ENCODE measurements at places on chromosomes 5 and 9.

DNA sequence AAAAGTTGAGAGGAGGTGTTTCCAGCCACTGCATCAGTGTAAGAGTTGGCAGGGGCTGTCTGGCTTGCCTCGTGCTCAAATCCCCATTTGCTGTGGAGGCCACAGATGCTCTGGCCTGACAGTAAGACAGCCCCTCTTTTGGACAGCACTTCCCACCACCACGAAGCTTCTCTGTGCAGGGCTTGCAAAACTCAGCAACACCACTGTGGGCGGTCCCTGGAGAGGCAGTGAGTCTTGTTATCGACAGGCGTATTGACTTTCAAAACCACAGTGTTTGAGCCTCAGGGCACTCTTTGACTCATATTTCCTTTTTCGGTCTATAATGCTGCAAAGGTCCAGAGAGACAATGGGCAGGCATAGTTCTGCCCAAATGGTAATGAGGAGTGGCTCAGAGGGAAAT is 539.5 kb downstream of the EBF1 start:
- DNase-seq, result no peak

GRCh38 chr5:145911164-145911563 is 25.2 kb upstream of the SH3RF2 start:
- no peak for DNase-seq

DNA sequence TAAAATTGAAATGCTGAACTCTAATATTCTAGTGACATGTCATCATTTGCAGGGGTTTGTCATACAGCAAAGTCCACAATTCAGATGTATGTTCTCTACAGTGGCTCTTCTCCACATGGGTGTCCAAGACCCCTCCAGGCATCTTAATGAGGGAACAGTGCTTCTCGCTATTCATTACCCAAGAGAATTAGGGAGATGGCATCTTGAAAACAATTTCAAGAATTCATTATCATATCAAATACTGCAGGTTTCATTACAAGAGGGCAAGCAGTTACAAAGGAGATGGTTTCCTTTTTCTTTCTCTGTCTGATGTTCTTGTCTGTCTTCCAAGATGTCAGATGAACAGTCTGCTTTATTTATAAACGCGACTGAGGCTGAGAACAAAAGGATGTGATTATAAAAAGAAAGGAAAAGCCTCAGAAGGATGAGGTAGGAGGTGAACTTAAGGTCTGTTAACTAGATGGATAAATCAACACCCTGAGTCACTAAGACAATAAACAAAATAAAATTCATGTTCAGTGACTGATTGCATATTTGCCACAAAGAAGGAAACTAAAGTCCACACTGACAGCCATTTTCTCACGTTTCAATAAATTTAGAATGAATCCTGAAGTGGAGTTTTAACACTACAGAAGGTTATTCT is 326.7 kb upstream of the EFNA5 start:
- no peak for DNase-seq

- no peak for DNase-seq
Observed at GRCh38 chr9:3361689-3362392, 164.0 kb downstream of the RFX3 start.

DNA sequence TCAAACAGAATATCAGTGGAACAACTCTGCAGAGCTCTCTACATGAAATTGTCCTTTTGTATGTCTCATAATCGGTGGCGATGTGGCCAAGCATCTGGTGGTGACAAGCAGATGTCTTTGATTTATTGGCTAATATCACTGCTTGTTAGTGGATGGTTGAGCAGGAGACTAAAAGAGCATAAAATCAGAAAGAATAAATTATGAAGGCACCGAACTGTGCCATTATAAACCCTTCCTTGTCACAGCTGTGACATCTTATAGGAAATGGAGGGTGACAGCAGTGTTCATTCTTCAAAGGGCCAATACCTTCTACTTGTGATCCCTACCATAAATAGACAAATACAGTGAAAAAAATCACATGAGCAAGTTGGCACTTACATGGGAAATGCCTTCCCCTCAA is 1404.3 kb downstream of the MAT2B start:
- no peak for DNase-seq

GRCh38 chr5:171484460-171484899 is 65.0 kb downstream of the FGF18 start:
- DNase-seq, result no peak

DNA sequence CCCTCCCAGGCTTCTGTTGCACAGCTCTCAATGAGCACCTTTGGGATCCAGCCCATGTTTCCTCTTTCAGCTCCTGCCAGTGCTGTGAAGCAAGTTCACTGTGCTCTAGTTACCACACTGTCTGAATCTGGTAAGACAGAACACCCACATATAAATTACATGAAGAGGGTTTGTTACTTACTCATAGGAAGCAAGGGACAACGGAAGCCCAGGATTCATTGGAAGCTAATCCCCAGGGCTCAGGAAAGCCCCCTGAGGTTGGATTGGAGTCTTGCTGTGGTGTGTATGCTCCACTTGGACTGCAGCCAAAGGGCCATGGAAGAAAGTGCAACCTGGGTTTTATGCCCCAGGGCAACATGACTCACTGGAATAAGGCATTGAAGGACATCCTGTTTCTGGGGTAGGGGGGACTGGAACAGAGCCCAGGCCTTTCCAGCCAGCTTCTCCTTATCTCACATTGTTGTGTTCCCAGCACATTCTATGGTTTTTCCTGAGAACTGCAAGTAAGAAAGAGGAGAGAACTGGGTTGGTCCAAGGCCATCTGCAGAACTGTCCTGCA is 15.6 kb upstream of the CLK4 start:
- DNase-seq, result no peak

GRCh38 chr5:36644727-36645126 is 38.3 kb downstream of the SLC1A3 start:
- no peak for DNase-seq

GRCh38 chr9:33158843-33159776 is 8.0 kb downstream of the B4GALT1 start:
- no peak for DNase-seq

DNA sequence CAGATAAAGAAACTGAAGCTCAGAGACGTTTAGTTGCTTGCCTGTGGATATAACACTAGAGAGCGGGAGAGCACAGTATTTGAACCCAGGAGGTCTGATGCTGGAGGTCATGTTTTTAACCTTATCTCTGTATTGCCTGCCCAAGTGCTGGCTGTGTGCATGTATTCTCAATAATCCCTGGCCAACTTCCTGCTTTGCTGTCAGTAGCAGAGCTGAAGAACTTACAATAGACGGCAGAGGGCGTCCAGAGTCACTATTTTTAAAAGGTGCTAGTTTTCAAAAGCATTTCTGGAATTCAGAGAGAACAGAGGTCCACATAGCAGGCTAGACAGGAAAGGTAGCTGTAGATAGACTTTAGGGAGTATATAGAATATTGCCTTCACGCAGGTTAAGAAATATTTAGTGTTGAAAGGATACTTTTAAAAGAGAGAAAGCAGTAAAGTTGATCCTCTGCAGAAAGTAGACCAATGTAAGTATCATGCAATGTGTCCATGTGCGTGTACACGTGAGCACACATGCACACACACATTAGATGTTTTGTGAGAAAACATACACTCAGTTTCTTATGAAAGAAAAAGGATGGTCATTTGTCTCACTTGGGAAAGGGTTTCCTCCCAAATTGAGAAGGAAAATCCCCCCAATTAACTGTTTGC is 46.3 kb downstream of the PTCD2 start:
- DNase-seq, result peak; percentile 69

- peak; percentile 79 for DNase-seq
Observed at GRCh38 chr9:20622330-20623020, at the start of gene MLLT3. Gene MLLT3 (minus strand): TSS chr9:20622499.

DNA sequence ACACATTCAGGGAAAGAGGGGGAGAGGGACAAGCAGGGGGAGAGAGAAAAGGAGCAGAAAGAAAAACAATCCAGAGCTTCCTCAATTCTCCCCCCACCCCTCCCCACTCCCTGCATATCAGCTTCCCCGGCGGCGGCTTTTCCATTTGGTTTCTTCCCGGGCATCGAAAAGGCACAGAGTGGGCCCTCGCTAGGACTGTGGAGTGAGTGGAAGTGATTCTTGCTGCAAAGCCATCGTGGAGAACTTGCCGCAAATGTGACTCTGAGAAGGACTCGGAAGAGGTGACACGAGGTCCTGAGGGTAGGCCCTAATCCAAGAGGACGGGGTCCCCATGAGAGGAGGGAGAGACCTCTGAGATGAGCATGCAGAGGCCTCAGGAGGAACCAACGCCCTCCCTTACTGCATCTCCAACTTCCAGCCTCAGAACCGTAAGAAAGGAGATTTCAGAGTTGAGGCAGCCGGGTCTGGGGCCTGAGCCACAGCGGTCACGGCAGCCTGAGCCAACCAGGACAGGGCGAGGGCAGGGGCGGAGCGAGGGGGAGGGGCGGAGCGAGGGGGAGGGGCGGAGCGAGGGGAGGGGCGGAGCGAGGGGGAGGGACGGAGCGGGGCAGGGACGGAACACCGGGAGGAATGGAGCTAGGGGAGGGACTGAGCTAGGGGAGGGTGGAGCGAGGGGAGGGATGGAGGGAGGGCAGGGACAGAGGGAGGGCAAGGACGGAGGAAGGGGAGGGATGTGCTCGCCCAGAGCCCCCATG is 21.2 kb upstream of the SARDH start:
- no peak for DNase-seq

- DNase-seq, result no peak
Observed at GRCh38 chr5:11504886-11505193, 399.4 kb downstream of the CTNND2 start.

- no peak for DNase-seq
Observed at GRCh38 chr5:8685704-8686103, 816.8 kb downstream of the MTRR start.

GRCh38 chr5:169917500-169917899 is 62.8 kb downstream of the INSYN2B start:
- no peak for DNase-seq

DNA sequence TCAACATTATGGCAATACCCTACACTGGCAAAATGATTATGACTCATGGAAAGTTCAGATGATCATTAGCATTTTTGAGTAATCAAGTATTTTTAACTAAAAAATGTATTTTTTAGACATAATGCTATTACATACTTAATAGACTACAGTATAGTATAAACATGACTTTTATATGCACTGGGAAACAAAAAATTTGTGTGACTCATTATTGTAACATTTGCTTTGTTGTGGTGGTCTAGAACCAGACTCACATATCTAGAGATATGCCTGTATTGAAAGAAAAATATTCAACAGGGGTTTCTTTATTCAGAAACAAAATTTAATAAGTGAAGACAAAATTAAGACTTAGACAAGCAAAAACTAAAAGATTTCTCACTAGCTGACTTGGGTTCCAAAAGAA is 385.3 kb upstream of the RIOK2 start:
- DNase-seq, result no peak

- no peak for DNase-seq
Observed at GRCh38 chr5:104178829-104179456, 616.4 kb upstream of the NUDT12 start.

- no peak for DNase-seq
Observed at GRCh38 chr5:73122875-73123810, 2.8 kb downstream of the TMEM171 start.

GRCh38 chr5:43348207-43348606 is 35.0 kb upstream of the HMGCS1 start:
- no peak for DNase-seq

GRCh38 chr5:156006026-156006647 is 320.8 kb upstream of the SGCD start:
- no peak for DNase-seq

- no peak for DNase-seq
Observed at GRCh38 chr5:73392775-73393174, 55.8 kb downstream of the FOXD1 start.

- DNase-seq, result peak; percentile 66
Observed at GRCh38 chr9:69546265-69546664, 125.9 kb downstream of the APBA1 start.

- no peak for DNase-seq
Observed at GRCh38 chr9:73176450-73176875, 24.8 kb downstream of the ANXA1 start.

GRCh38 chr9:4666042-4666699 is at the start of gene SPATA6L:
Gene SPATA6L (minus strand): TSS chr9:4666480. CDS start chr9:4666250, 230 bp downstream.
- DNase-seq, result peak; percentile 29

GRCh38 chr5:92467695-92468094 is 1084.6 kb upstream of the ARRDC3 start:
- DNase-seq, result no peak

DNA sequence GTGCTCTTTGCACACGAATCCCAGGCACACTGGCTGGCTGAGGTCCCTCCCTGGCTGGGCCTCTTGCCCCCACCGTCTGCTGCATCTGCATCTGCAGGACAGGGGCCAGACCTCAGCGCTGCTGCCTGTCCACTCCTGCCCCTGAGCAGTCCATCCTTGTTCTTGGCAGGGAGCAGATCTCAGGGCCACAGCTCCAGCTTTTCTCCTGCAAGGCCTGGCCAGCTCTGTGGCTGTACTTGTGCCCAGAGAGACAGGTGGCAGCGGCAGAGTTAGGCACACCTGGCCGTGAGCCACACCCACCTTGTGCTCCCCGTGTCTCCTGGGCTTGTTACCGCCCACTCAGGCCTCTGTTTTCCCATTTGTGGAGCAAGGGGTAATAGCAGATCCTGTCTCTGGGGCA is 13.9 kb downstream of the NEK6 start:
- peak; percentile 72 for DNase-seq

DNA sequence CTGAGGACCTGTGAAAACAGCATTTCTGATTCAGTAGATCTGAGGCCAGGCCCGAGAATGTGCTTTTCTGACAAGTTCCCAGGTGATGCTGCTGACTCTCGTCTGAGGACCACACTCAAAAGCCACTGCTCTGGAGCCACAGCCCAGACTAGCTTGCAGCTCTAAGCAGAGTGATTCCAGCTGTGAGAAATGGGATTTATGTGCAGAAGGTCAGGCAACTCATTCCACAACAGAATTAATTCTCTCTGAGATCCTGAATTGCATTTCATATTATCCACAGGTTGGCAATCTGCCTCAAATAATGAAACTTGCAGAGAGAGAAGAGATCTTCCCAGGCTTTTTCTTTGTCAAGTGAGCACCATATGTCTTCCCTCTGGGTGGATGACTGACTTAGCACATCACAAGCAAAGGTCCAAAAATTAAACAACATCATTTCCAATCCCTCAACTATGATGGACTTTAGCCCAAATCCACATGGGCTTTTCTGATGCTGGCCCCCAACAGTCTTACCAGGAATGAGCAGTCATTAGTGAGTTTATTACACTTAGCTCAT is 140.2 kb downstream of the ALDH1A1 start:
- no peak for DNase-seq

DNA sequence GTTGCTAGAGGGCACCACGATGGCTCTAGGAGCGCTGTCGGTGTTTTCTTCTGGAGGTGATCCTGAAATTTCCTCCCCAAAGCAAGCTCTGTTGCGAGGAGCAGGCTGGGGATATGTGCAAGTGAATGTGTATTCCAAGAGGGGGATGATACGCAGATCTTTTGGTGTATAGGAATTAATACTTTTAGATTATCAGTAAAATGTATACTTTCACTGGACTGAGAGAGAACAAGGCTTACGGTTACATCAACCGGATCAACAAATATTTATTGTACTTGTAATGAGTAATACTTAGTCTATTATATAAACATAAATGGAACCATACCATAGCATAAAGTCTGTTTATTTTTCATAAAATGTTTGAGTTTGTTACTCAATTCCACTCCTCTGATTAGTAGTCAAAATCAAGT is 632 bp upstream of the PRKAA1 start:
- DNase-seq, result no peak
